Omental fat pad (tissue), 4 donors: ENCODE measurements at places on chromosomes 5 and 9. TPM values are rescaled to one million over a fixed set of nuclear protein-coding genes. Genes with fewer than 3 reads are reported as not detected.
A peak's percentile ranks its signal among the peaks of the same experiment; 100 is the strongest.

The FLT4 gene
- total RNA-seq: 9.3 TPM

DNA sequence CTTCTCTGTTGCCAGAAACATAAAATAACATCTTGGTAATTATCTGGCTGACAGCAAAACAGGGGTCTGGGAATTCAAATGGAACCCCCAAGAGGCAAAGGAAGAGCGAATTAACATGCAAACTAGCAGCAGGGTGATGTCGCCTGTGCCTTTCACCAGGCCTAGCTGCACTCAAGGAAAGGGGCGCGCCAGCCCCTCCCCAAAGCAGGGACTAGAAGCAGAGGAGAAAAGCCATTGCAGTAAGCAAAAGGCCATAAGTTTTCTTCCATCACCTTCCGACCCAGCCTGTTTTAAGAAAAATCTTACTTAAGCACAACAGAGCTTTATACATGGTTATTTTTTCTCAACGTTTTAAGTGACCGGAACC is 539 bp downstream of the POC5 start:
- no peak for DNase-seq

The COL5A1 gene
- 55.0 TPM for total RNA-seq

DNA sequence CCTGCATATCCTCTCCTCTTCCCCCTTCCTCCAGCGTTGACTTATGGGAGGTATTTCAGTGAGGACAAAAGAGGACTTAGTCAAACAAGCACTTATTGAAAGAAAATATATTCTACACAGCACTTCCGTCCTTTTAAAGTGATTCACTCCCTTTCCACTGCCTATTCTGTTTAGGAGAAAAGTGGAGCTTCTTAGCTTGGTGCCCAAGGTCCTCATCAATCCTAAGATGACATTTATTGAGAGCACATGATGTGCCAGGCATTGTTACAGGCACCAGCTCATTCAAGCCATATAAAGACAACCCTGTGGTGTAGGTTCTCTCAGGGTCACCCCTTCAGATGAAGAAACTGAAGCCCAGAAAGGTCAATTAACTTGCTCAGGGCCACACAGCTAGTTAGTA is 95.9 kb downstream of the KCNIP1 start:
- DNase-seq: no peak

GRCh38 chr9:76433836-76434235 is 25.1 kb upstream of the GCNT1 start:
- no peak for DNase-seq

DNA sequence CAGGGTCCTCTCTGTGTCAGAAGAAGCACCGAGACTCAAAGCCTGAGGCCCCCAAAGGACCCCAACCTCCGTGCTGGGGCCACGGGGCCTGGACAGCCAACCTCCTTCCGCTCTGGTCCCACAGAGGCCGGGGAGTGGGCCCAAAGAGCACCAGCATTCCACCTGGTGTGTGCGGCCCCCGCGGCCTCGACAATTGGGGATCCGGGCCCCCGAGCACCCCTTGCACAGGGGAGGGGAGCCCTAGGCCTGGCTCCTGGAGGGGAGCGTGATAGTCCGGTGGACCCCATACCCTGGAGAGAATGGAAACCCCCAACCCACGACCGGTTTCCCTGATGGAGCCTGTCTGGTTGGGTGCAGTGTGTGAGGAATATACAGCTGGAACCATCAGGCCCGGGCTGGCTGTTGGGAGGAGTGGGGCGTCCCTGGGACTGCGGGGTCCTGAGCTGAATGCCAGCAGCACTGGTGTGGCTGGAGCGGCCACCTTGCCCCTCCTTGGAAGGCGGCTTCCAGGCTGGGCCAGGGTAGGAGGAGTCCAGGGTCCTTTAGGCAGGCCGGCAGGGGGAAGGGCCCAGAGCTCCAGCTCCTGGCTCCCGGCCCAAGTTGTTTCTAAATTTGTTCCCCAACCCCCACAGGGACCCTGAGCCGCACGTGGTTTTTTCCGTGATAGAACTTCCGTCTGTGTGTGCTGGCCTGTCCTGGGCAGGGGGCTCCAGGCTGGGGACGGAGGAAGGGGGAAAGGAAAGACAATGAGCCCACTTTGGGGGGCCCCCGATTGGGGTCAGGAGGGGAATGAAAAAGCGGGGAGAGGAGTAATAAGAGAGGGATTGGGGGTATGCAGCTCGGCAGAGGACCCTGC is 825 bp upstream of the TOR4A start:
- no peak for DNase-seq

GRCh38 chr9:80282766-80283165 is 711.0 kb downstream of the TLE4 start:
- no peak for DNase-seq

- DNase-seq: no peak
Measured at GRCh38 chr5:76870046-76870445, 20.2 kb downstream of the S100Z start.

- no peak for DNase-seq
Measured at GRCh38 chr5:92594031-92594430, 987.0 kb downstream of the NR2F1-AS1 start.

GRCh38 chr9:98501819-98502218 is 206.9 kb downstream of the GABBR2 start:
- DNase-seq: no peak

DNA sequence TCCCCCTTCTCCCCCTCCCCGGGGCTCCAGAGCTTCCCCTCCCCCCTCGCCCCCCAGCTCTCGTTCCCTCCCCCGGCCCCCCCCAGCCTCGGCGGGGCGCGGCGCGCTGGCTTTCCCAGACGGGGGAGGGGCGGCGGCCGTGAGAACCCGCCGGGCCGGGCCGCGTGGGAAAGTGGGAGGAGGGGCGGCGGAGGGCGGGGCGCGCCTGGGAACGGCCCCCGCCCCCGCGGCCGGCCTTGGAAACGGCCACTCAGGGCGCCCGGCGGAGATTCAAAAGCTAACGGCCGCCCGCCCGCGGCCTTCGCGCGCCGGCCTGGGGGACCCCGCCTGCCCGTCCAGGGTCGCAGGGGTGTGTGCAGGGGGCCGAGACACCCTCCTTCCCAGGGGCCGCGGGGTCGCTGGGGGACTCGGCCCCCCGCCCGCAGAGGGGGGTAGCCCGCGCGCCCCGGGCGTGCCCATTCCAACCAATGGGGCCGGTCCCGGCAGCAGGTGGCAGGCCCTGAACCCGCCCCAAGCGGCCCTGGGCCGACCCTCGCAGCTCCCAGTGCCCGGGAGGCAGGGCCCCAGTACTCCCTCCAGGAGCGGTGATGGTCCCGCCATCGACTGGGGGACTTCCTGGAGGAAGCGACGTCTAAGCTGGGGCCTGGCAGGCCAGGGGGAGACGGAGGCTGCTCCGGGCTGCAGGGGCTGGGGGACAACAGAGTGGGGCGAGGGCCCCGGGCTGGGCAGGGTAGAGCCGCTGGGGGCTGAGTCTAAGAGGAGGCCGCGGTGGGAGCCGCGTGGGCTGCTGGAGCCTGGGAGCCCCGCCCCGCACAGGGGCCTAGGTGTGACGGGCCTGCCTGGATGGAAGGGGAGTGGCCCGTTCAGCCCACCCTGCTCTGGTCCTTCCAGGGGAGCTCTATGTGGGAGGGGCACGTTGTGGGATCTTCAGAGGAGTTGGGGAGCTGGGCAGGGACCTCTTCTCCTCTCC is 14.2 kb upstream of the NRARP start:
- DNase-seq: peak; percentile 23

- DNase-seq: no peak
Measured at GRCh38 chr9:135494791-135495559, 5.5 kb upstream of the MRPS2 start.
